CD8-positive, alpha-beta memory T cell (primary cell): ENCODE measurements at places on chromosomes 7 and 10. TPM values are rescaled to one million over a fixed set of nuclear protein-coding genes. Genes with fewer than 3 reads are reported as not detected.

FLNC gene
- not detected for polyA plus RNA-seq

SCART1 gene
- 3.2 TPM for polyA plus RNA-seq

LIPN gene
- not detected for polyA plus RNA-seq

EVX1 gene
- polyA plus RNA-seq: not detected

HHEX gene
- polyA plus RNA-seq: 0.90 TPM

KCNMA1 gene
- not detected for polyA plus RNA-seq

FAM221A gene
- polyA plus RNA-seq: 5.4 TPM

STEAP4 gene
- not detected for polyA plus RNA-seq

CCDC172 gene
- not detected for polyA plus RNA-seq

- H3K4me1 ChIP-seq: no peaks in the 10 kb centered on the region
- H3K27ac ChIP-seq: no peak overlapping the region
- no peaks in the 10 kb centered on the region for H3K27me3 ChIP-seq
- H3K36me3 ChIP-seq: no peaks in the 10 kb centered on the region
- H3K4me3 ChIP-seq: no peak overlapping the region
Observed at GRCh38 chr10:52853704-52854103, 81.1 kb upstream of the MBL2 start.

DNA sequence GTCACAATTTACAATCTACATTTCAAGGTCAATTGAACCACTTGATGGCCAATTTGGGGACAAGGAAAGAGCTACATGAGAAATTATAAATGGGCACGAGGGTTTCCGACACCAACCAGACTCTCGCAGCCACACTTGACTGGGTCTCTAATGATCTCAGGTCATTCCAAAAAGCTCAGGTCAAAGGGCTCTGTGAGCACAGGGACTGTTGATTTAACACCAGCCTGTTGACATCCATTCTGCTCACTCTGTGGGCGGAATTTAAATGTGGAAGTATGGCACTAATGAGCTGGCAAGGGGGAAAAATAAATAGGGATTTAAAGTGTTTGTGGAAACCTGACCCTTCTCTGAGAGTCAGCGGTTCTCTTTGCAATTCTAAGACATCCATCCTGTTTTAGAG is 810.7 kb upstream of the AUTS2 start:
- no peak for DNase-seq
- no peak overlapping the region for H3K27ac ChIP-seq
- no peaks in the 10 kb centered on the region for H3K36me3 ChIP-seq
- H3K4me3 ChIP-seq: no peak overlapping the region
- no peaks in the 10 kb centered on the region for H3K27me3 ChIP-seq
- H3K4me1 ChIP-seq: no peaks in the 10 kb centered on the region

DNA sequence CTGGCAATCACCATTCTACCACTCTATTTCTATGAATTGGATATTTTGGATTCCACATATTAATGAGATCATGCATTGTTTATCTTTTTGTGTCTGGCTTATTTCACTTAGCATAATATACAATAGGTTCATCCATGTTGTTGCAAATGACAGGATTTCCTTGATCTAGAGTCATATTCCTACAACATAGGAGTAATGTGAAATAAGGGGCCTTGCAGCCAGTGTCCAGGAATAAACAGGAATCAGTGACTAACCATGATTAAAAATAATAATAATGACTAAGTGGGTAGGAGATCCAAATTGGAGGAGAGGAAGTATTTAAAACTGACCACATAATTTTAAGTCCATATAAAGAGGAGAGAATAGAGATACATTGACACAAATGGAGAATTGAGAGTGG is 49.9 kb downstream of the SCIN start:
- H3K27ac ChIP-seq: no peak overlapping the region
- H3K4me3 ChIP-seq: no peak overlapping the region

DNA sequence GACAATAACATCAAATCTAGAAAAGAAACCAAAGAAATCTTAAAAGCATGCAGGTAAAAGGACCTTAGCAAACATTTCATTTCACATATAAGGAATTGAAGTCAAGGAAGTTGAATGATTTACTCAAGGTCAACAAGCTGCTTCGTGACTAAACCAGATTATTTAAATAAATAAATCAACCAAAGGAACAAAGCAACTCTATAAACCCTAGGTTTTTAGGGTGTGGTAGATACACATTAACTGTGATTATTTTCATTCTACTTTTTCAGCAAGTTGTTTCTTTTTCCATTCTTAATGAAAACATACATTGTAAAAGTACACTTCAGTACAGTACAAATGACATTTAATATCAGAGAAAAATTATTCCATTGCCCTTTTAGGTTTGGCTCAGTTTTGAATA is 382.0 kb upstream of the STEAP1 start:
- H3K27me3 ChIP-seq: no peaks in the 10 kb centered on the region
- no peaks in the 10 kb centered on the region for H3K4me1 ChIP-seq
- H3K27ac ChIP-seq: no peak overlapping the region
- H3K4me3 ChIP-seq: no peak overlapping the region
- DNase-seq: no peak
- H3K36me3 ChIP-seq: no peaks in the 10 kb centered on the region

GRCh38 chr7:106462914-106463482 is 178.2 kb upstream of the NAMPT start:
- H3K27me3 ChIP-seq: no peaks in the 10 kb centered on the region
- no peak overlapping the region for H3K27ac ChIP-seq
- no peaks in the 10 kb centered on the region for H3K4me1 ChIP-seq
- H3K4me3 ChIP-seq: no peak overlapping the region
- DNase-seq: no peak
- H3K36me3 ChIP-seq: no peaks in the 10 kb centered on the region

DNA sequence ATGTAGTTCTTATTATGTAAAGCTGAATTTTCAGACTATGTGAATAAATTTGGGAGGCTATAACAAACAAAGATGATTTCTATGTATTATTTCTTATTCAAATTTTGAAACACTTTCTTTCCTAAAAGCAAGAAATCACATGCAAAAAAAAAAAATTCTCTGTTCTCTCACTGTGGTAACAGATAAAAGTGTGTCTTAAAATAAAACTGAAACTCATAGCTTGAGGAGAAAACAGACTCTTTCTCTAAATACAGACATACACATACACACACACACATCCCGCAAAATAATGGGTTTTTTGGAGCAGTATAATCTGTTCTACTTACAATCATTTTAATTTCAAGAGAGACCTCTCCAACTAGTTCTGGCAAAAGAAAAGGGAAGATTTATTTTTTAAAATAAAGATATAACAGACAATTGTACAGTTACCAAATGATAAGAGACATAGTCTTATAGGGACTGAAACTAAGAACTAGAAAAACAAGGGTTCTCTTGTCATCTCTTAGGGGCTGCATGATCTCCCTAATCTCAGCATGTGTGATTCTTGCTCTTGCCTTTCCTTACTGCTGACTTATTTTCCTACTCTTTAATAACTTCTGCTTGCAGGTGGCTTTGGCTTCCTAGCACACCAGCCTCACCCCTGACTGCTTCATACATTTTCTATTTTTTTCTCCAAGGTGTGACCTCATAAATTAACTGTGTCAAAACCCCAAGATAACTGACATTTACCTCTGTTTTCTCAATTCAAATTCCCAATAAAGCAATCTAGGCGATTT is 483.5 kb upstream of the POT1 start:
- no peaks in the 10 kb centered on the region for H3K27me3 ChIP-seq
- H3K4me1 ChIP-seq: no peaks in the 10 kb centered on the region
- no peaks in the 10 kb centered on the region for H3K36me3 ChIP-seq

GRCh38 chr10:87578842-87579401 is 74.2 kb downstream of the MINPP1 start:
- no peak overlapping the region for H3K27ac ChIP-seq
- no peaks in the 10 kb centered on the region for H3K36me3 ChIP-seq
- DNase-seq: no peak
- no peaks in the 10 kb centered on the region for H3K4me1 ChIP-seq
- no peaks in the 10 kb centered on the region for H3K27me3 ChIP-seq

DNA sequence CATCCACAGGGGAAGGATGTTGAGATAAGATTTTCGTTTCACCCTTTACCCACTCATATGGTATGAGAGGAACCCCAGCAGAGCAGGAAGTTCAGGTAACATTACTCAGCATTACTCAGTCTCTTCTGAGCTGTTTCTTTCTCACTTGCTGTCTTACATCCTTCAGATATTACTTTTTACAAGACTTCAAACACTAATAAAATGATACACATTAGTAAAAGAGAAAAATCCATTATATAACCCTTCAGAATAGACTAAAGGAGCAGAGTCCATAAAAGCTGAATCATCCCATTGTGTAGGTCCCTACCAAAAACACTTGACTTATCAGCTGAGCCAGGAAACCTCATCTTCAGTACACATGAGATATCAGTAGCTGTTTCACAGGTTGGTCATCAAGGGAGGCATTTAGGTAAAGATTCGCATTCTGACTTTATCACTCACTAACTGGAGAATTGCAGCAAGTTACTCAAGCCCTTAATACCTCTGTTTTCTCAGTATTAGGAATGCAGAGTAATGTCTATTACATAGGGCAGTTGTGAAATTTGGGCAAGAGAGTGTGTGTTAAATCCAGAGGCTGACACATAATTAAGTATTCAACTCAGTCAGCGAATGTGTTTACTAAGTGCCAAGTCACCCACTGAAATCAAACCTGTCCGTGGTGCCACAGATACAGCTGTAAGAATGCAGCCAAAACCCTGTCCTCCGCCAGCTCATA is 44.7 kb downstream of the KLF6 start:
- no peaks in the 10 kb centered on the region for H3K27me3 ChIP-seq
- H3K27ac ChIP-seq: no peak overlapping the region
- H3K4me3 ChIP-seq: no peak overlapping the region
- H3K36me3 ChIP-seq: no peaks in the 10 kb centered on the region

DNA sequence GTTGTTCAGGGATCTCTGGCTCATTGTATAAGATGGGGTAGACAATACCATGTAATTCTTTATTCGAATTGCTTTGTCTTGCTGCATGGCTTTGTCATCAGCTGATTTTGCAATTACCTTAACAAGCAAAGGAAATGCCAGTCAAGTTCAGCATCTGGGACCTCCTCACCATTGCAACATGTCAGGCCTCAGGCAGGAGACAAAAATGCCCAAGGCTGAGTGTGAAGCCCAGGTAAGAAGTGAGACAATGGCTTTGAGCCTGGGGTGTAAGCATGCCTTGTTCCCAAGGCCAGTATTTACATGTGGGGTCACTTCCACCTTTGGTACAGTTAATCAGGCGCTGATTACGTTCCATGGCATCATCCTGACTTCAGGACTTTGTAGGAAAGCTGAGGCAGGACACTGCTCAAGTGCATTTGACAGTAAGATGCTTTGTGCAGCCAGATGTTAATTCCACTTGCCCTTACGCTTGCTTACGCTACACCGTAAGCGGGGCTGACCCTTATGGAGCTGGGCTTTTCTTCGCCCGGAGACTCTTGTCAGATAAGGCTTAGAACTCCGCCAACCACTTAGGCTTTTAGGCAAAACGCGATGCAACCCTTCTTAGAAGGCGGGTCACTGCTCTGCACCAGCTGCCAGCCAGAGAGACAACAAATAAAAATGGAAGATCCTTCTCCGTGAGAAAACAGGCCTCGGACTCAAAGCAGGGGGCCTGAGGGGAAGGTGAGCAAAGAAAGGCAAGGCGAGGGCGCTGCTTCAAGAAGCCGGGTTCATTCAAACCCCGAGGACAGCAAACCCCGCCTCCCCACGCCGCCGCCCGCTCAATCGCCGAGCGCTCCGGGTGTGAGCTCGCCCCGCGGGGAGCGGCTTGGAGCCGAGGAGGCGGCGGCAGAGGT is 1.3 kb upstream of the SP4 start:
- peaks cover 32% of the 10 kb centered on the region for H3K4me1 ChIP-seq
- peak overlapping the region; percentile 78 for H3K4me3 ChIP-seq
- no peaks in the 10 kb centered on the region for H3K27me3 ChIP-seq

DNA sequence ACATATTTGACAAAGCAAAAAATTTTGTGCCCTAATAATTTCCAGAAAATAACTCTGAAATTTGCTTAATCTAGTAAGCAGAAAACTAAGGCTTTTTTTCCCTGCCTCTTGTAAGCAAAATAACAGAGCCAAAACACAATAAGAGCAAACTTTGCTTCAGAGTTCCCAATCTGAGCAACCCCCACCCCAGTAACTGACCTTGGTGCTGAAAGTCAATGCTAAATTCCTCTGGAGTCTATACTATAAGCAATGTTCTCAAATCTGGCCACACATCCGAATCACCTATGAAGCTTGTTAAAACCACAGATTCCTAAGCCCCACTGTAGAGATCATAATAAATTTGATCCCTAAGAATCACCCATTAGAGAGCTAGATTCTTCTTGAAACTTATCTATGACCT is 150.5 kb downstream of the ELAPOR2 start:
- H3K27ac ChIP-seq: no peak overlapping the region
- no peaks in the 10 kb centered on the region for H3K36me3 ChIP-seq
- no peak overlapping the region for H3K4me3 ChIP-seq
- H3K27me3 ChIP-seq: no peaks in the 10 kb centered on the region
- DNase-seq: no peak

- H3K4me3 ChIP-seq: no peak overlapping the region
- no peak overlapping the region for H3K27ac ChIP-seq
- no peak for DNase-seq
- H3K4me1 ChIP-seq: no peaks in the 10 kb centered on the region
Observed at GRCh38 chr10:47025540-47026300, 114.5 kb downstream of the PTPN20 start.

GRCh38 chr7:23013715-23014649 is at the start of gene HYCC1:
TSS of gene HYCC1 (minus strand) at chr7:23014130. CDS start at chr7:22991111, 23,019 bp downstream.
- H3K36me3 ChIP-seq: no peaks in the 10 kb centered on the region
- H3K27ac ChIP-seq: peak within 1 kb of the TSS; percentile 60
- H3K4me1 ChIP-seq: peaks cover 18% of the 10 kb centered on the region
- peak; percentile 98 for DNase-seq
- peak within 1 kb of the TSS; percentile 73 for H3K4me3 ChIP-seq
- H3K27me3 ChIP-seq: no peaks in the 10 kb centered on the region

GRCh38 chr7:37694208-37695094 is 10.9 kb downstream of the GPR141 start:
- no peaks in the 10 kb centered on the region for H3K36me3 ChIP-seq
- no peak for DNase-seq
- H3K4me3 ChIP-seq: no peak overlapping the region
- H3K27me3 ChIP-seq: no peaks in the 10 kb centered on the region
- no peak overlapping the region for H3K27ac ChIP-seq

DNA sequence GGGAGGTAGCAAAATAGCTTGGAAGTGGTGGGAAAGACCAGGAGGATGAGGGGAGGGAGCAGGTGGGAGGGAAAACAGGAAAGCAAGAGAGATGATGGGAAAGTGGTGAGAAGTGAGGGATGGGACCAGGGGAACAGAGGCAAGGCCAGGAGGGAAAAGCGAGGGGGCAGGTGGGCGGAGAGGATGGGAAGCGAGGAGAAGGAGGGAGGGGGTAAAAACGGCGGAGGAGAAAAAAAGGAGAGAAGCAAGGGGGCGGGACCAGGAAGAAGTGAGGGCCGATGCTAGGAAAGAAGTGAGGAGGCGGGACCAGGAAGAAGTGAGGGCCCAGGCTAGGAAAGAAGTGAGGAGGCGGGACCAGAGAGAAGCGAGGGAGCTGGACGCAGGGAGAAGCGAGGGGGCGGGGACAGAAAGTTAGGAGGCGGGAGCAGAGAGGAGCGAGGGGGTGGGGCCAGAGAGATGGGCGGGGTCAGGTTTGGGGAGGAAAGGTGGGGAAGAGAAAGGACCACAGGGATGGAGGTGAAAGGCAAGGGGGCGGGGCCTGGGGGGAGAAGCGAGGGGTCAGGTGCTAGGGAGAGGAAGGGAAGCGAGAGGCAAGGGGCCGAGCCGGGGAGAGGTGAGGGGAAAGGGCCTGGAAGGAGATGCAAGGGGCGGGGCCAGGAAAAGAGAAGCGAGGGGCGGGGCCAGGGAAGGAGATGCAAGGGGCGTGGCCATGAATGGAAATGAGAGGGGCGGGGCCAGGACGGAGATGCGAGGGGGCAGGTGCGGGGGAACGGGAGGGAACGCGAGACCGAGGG is 984 bp downstream of the SMURF1 start:
- H3K4me1 ChIP-seq: peaks cover 21% of the 10 kb centered on the region
- peak overlapping the region; percentile 36 for H3K4me3 ChIP-seq
- no peaks in the 10 kb centered on the region for H3K27me3 ChIP-seq
- H3K36me3 ChIP-seq: no peaks in the 10 kb centered on the region
